NAMALWA (cell line): ENCODE measurements at places on chromosomes 6 and 20.
A peak's percentile ranks its signal among the peaks of the same experiment; 100 is the strongest.

DNA sequence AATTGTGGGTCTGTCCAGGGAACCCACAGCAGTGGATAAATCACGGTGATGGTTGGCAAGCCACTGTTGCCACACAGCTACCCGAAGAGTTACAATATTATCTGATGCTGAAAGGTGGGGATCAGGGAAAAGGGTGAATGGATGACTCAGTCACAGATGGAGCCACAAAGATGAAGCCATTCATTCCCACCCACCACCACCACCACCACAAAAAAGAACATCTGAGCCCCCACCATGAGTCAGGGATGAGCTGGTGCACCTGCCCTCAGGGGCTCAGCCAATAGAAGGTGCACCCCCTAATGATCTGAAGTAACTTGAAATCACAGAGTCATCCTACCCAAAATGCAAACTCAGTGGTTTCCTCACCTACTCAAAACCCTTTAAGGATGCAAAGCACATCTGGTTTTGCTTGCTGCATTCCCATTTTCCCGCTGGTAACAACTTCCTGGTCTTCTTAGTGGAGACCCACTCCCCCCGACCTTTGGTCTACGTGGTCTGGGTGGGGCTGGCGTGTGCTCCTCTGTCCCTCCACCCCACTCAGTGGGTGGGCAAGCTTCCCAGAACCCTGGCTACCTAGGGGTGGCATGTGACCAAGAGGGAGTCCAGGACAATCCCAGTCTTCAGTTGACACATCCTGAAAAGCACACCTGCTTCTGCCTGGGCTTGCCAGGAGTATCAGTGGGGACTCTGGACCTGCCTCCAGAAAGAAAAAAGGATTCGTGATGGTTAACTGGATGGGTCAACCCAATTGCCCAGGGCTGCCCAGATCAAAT is 125.5 kb downstream of the ANKRD60 start:
- no peak for DNase-seq

DNA sequence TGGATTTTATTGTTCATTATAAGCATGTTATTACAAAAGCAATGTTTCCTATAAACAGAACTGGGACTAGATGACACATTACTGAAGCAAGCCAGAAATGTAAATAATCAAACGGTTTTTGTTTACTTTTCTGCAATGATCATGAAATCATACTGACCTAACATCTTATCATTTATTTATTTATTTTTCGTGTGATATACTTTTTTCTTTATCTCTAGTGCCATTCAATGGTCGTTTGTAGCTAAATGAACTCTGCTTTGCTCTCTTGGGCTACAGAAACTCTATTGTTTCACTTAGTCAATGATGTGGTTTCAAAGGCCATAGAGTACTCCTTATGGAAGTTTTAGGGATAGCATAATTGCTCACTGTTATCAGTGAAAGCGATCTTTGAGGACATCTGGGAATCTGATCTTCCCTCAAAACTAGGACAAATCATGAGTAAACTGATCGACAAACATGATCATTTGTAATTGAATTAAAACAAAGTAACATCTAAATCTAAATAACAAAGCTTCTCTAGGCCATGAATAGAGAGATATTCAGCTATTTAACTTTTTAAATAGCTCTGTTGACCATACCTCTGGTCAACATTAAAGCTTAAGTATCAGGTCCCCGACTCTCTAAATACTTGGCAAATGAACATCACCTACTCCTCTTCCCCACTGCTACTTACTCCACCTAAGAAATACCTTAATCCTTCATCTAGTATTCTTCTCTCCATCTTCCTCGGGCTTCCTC is 933.4 kb downstream of the TFAP2A start:
- DNase-seq, result no peak

- DNase-seq, result no peak
Observed at GRCh38 chr6:137175868-137176245, 2.4 kb upstream of the IL22RA2 start.

GRCh38 chr6:20377623-20378265 is 23.9 kb upstream of the E2F3 start:
- peak; percentile 47 for DNase-seq

DNA sequence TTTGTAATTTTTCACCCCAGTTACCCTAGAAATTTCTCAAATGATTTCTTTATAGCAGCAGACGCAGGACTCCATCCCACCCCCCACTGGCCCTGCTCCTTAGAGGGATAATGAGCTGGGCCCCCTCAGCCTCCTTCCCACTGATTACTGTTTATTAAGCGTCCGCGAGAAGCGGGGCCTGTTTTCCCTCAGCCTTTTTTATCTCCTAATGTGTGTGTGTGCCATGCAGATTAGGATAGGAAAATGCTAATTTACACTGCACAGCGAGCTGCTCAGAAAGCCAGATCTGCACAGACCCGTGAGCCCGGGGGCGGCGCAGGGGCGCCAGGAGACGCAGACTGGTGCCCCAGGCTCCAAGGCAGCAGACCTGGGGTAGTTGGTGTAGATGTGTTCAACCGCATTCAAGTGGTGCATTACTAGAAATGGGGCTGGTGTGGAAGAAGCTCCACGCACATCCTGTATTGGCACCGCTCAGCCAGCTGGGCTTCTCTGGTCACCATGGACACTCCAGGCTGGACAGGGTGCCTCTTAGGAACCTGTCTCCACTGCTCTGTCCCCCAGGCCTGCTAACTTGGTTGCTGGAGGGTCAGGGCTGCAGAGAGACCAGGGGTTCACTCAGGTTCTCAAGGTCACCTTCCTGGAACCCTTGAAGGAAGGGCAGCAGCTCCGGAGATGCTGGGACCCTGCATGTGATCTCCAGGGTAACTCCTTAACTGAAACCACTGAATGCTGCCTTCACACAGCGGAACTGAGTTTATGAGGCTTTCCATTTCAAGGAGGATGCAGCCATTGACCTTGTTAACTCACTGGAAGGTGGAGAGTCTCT is 256.3 kb downstream of the ERMARD start:
- no peak for DNase-seq

DNA sequence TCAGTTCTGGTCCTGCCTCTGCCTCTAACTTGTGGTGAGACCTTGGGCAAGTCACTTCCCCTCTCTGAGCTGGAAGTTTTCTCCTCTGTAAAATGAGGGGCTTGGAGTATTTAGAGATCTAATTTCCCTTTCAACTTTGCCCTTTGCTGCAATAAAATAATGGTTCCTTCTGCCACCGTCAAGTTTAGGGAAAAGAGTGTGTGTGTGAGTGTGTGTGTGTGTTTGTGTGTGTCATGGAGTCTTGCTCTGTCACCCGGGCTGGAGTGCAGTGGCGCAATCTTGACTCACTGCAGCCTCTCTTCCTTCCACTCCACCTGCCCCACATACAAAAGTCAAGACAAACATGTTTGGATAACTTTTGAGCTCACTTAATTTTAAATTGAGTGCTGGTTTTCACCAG is 39.2 kb upstream of the PIM1 start:
- no peak for DNase-seq

DNA sequence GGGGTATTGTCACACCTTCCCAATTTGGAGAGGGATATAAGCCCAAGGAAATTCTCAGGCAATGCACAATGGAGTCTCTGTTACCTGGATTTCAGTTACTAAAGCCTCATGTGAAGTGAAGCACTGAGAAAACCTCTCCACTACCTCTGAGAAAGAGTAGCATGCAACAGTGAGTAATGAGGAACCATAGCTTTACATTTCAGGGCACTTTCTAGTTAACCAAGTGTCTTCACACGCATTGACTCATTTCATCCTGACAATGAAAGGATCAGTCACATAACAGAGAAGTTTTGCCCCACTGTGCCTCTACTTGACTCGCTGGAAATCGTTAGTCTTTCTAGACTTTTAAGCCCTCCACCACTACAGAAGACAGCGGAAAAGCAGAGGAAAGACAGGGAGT is 86.2 kb upstream of the ARID1B start:
- DNase-seq, result no peak
